Tibial artery (tissue), 4 donors: ENCODE measurements at places on chromosomes 16 and 17.

DNA sequence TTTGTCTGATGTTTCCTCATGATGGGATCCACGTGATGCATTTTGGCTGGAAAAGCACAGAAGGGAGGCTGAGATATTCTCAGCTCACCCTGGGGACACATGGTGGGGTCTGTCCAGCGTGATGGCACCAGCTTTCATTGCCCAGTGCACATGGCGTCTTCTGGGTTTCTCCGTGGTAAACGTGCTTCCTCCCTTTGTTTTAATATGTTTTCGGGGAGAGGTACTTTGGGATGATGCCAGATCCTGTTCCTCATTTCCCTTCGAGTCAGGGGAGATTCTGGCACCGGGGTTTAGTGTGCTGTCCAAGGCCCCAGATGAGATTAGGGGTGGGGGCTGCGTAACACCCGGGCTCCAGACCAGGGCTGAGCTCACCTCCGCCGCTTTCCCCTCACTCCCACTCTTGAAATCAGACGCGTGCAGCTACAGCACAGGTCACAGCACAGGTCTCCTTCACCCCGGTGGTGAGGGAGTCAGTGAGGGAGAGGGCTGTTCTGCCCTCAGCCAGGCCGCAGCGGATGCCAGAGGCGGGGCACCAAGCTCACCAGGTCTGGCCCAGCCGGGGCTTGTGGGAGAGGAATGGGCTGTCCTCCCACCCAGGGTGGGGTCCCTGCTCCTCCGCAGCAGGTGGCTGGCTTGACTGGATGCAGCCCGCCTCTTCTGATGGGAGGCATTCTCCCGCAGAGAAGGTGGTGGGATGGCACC lies 33.9 kb downstream of the COX4I1 start:
- no peak for DNase-seq

GRCh38 chr16:12010388-12011251 lies 34.1 kb downstream of the SNX29 start:
- no peak for DNase-seq

GRCh38 chr16:72164691-72165090 lies 7.3 kb downstream of the PMFBP1 start:
- DNase-seq, result no peak

DNA sequence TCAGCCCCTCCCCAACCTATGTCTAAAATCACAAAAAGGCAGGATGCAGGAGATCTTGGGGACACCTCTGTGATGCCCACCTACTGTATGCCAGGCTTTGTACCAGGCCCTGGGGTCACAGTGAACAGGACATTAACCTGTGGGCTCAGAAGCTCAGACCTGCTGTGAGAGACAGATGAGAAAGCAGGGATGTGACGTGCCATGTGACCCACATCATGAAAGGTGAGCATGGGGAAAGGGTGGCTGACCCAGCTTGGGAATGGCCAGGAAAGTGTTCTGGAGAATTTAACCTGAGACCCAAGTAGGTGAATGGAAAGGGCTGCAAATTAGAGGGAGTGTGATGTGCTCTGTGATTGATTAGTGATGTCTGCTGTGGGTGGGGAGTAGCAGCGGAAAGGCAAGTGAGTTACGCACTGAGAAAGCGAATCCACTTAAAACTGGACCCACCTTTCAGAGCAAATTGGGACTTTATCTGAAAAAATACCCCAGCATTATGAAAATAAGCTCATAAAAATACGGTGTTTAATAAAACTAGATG lies 132.2 kb downstream of the IRF8 start:
- no peak for DNase-seq

- DNase-seq, result no peak
These were observed 30.5 kb downstream of the RPGRIP1L start for GRCh38 chr16:53673189-53673588.

- no peak for DNase-seq
These were observed 14.4 kb downstream of the KIF2B start for GRCh38 chr17:53837131-53837530.
